ENCODE measurements at places on chromosomes 12 and 14. TPM values are rescaled to one million over a fixed set of nuclear protein-coding genes. Genes with fewer than 3 reads are reported as not detected.
A peak's percentile ranks its signal among the peaks of the same experiment; 100 is the strongest.

DNA sequence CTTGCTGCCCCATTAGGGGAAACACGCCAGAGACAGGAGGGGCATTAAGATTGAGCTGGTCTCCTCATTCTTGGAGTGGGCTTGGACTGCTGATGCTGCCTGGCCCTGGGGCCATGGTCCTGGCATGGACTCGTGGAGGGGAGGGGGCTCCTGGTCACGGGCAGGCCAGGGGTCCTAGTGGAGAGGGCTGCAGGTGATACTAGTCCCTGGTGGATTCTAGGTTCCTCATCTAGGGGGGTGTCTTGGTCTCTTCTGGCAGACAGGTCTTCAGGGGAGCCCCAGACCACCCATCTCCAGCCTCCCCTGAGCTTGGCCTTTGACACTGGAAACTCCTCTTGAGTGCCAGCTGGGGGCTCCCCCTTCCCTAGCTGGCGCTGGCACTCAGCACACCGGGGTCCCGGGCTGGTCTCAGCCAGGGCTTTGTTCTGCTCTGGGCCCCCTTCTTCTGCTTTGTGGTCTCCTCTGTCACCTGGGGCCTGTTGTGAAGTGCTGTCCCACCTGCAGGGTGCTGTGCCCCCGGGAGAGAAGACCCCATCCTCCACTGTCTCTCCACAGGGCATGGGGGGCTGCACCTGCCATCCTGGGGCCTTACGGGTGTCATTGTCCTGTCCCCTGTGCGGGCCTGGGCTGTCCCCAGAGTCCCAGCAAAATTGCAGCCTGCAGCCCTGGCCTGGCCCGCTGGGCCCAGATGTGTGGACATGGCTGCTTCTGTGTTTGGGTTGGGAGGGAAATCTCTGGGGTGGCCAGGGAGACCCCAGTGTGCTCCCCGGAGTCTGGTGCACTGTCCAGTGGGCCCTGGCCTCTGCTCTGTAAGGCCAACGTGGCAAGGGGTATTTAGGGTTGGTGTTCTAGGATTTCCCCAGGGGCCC, 2.3 kb downstream of the KIF26A start:
- DNase-seq = peak; percentile 14

Gene GSKIP
- total RNA-seq = 143 TPM

Gene SLC17A8
- 2.7 TPM for total RNA-seq

Gene SPTLC2
- total RNA-seq = 43.2 TPM

Gene PLA2G1B
- not detected for total RNA-seq

GRCh38 chr12:116429826-116430360, 129.3 kb upstream of the MAP1LC3B2 start:
- no peak for DNase-seq

Gene KLHL33
- 0.27 TPM for total RNA-seq

DNA sequence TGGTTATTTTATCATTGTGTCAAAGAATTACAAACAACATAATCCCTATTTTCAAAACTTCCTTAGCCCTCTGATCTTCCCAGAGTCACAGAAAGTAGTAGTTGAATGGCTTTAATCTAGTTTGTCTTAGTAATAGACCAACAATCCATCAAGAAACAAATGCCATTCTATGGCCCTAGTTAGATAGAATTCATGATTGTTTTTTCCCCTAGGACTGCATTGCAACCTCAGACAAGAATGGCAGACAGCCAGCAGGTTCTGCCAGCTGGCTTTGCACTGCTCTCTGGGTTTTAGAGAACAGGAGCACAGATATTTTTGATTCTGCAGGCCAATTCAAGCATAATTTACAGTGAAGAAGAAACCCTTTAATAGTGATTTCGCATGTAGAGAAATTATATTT, 33.8 kb downstream of the SYT1 start:
- peak; percentile 5 for DNase-seq

- DNase-seq = no peak
These were observed 125.2 kb downstream of the ZNF664 start for GRCh38 chr12:124098101-124098757.

DNA sequence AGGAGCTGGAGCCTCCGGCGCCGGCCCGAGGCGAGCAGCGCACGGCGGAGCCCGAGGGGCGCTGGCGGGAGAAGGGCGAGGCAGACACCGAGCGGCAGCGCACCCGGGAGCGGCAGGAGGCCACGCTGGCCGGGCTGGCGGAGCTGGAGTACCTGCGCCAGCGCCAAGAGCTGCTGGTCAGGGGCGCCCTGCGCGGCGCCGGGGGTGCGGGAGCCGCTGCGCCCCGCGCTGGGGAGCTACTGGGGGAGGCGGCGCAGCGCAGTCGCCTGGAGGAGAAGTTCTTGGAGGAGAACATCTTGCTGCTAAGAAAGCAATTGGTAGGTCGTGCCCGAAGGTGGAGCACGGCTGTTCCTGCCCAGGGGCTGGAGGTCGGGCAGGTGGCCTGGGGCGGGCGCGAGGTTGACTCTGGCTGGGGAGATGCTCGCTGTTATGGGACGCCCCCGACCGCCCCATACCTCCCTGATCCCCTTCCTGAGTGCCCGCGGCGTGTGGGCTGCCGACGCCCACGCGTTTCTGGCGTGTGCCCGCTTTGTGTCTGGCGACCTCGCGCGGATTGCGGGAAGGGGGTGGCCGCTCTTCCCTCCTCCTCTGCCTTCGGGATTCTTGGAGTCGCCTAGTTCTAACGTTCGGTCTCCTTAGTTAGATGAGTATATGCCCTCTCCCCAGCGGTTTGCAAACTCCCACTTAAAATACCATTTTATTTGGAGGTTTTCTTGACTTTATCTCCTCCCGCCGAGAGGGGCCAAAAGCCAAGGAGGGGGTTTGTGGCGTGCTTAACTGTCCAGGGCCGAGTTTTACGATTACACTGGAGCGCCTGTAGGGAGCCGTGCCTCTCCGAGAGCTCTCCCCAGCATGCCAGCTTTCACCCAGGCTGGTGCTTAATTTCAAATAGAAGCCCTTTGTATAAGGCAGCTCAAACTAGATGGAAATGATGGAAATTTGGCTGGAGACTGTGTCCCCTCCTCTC, 752 bp downstream of the DACT1 start:
- peak; percentile 15 for DNase-seq

Gene NINJ2
- total RNA-seq = 3.6 TPM

DNA sequence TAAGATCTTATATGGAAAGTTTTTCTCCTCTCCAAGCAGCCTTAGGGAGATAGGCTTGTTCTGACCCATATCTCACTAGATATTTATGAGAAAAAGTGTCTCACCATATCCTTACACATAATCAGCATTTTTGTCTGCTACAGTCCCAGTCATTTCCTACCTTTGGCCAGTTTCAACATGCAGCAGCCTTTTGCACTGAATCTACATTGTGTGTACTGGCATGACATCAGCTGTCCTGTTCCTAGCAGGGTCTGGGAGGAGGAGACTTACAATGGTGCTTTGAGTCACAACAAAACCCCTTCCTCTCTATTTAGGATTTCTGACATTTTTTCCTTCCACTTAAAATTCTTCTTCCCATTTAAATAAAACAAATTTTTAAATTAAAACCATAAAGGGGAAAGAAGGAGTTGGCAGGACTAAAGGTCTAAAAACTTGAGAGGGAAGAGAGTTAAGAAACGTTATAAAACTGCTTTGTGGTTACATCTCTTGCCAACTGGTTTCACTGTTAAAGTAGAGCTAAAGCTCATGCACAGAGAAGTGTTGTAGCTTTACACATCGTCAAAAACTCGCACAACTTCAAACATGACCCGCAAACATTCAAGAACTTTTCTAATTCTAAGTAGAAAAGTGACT, 53.3 kb upstream of the CERS5 start:
- no peak for DNase-seq

Gene IL31
- total RNA-seq = not detected

GRCh38 chr14:87351007-87351406, 642.0 kb downstream of the GALC start:
- no peak for DNase-seq

GRCh38 chr14:89279649-89280232, 137.3 kb downstream of the FOXN3 start:
- no peak for DNase-seq

Gene NR1H4
- total RNA-seq = 13.8 TPM

All from mucosa of descending colon (tissue), 3 donors.